Upper lobe of right lung (tissue), 1 donor: ENCODE measurements at places on chromosomes 12 and 14. TPM values are rescaled to one million over a fixed set of nuclear protein-coding genes. Genes with fewer than 3 reads are reported as not detected.

Gene DACT1
- 5.2 TPM for total RNA-seq

Gene SERPINA1
- 1,017 TPM for total RNA-seq

Gene ADAM21
- not detected for total RNA-seq

Gene B4GALNT1
- 0.93 TPM for total RNA-seq

Gene GLI1
- total RNA-seq, result 1.4 TPM

Gene GPR137C
- 1.5 TPM for total RNA-seq

Gene FAM234B
- 9.6 TPM for total RNA-seq

Gene DTX1
- 5.1 TPM for total RNA-seq

Gene HEBP1
- 86.2 TPM for total RNA-seq

Gene TULP3
- total RNA-seq, result 16.3 TPM

Gene CISTR
- not detected for total RNA-seq

Gene TMEM121
- total RNA-seq, result 1.5 TPM

Gene PCK2
- total RNA-seq, result 39.9 TPM

Gene ABCC9
- total RNA-seq, result 32.6 TPM

Gene ERP27
- 9.7 TPM for total RNA-seq

Gene CMA1
- 1.4 TPM for total RNA-seq

Gene POTEM
- not detected for total RNA-seq

Gene BMP4
- 12.3 TPM for total RNA-seq

Gene CPM
- 165 TPM for total RNA-seq

Gene C1R
- total RNA-seq, result 367 TPM

Gene CD163
- 234 TPM for total RNA-seq

Gene WNK1
- 215 TPM for total RNA-seq

Gene HEATR5A
- 46.3 TPM for total RNA-seq

Gene PYM1
- 29.1 TPM for total RNA-seq

Gene MYG1
- total RNA-seq, result 41.9 TPM

Gene OR6C74
- total RNA-seq, result not detected

Gene ARID2
- 30.2 TPM for total RNA-seq

Gene PTGDR
- 1.6 TPM for total RNA-seq

Gene FBLN5
- 245 TPM for total RNA-seq

Gene CLEC4C
- not detected for total RNA-seq

Gene KCNH5
- total RNA-seq, result 0.29 TPM

Gene RBMS2
- total RNA-seq, result 142 TPM

Gene PDZRN4
- total RNA-seq, result 0.75 TPM

Gene ALDH1L2
- 5.0 TPM for total RNA-seq

Gene SPRYD4
- total RNA-seq, result 3.2 TPM

Gene CAMKK2
- 39.3 TPM for total RNA-seq

Gene KRT6C
- not detected for total RNA-seq
